ENCODE measurements at places on chromosomes 11 and 22.

- no peak for DNase-seq
These were observed 788 bp upstream of the RASL10A start for GRCh38 chr22:29316141-29316828.

DNA sequence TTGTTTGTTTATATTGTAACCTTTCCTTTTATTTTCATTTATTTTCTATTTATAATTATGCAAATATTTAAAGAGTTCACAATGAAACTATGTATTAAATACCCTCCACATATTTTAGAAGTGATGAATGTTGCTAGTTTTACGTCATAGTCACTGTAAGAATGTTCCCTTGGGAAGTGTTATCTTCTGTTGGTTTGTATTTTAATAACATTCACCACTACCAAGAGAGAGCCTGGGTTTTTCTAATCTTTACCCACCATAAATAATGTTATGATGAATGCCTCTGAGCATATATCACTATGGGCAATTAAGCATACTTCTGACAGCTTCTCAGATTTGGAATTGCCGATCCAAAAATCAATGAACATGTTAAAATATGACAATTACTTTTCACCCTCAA, 80.7 kb downstream of the GGT1 start:
- no peak for DNase-seq

DNA sequence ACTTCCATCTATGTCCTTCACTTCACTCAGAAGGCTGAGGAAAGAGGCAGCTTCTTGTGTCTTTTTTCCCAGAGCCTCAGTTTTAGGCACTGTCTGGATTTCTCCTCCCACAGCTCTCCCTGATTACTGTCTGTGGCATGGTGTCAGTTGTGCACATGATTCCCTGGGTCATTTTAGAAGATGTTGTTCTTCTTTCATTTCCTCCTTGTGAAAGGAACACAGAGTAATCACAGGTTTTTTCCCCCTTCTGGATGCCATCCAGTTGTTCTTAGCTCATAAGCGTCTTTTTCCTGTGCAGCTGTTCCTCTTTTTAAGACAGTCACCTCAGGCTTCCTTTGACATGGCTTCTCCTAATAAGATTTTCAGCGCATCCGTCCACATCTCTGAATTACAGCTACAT, 212.2 kb downstream of the FAM181B start:
- DNase-seq, result no peak

GRCh38 chr11:112514011-112514740, 253.5 kb upstream of the PLET1 start:
- DNase-seq, result no peak

GRCh38 chr11:61773356-61773755, 19.0 kb downstream of the TMEM258 start:
- DNase-seq, result no peak

- DNase-seq, result no peak
These were observed 51.9 kb upstream of the WT1 start for GRCh38 chr11:32487270-32487669.

DNA sequence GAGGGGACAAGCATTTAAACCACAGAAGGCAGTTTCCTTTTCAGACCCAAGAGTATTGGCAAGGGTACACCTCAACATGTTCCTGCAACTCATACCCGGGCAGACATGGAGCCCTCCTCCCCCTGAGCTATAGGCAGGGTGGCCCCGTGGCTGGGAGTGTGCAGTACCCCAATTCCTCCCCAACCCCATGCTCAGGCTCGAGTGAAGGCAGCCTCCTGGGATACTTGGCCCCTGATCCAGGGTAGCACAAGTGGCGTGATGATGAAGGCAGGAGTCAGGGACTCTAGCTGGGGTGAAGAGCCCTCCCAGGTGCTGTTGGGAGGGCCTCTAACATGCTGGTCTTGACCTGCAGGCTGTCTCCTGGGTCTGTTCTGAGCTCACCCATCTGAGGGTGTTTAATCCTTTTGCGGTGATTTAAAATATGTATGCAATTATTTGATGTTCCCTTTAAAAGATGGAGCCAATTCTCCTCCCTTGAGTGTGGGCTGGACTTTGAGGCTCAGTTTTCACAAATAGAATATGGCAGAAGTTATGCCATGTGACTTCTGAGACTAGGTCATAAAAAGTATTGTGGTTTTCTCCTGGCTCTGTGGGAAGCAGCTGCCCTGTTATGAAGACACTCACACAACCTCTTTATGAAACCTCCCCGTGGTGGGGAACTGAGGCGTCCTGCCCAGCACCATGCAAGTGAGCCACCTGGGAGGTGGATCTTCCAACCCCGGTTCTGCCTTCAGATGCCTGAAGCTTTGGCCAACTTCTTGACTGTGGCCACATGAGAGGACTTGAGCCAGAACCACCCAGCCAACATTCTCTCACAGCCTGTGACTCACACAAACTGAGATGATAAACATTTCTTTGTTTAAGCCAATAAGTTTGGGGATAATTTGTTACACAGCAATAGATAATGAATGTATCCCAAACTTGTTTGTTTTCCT, 54.7 kb upstream of the NECTIN1 start:
- DNase-seq, result no peak

GRCh38 chr11:96124155-96124554, 200.2 kb upstream of the MTMR2 start:
- DNase-seq, result no peak

DNA sequence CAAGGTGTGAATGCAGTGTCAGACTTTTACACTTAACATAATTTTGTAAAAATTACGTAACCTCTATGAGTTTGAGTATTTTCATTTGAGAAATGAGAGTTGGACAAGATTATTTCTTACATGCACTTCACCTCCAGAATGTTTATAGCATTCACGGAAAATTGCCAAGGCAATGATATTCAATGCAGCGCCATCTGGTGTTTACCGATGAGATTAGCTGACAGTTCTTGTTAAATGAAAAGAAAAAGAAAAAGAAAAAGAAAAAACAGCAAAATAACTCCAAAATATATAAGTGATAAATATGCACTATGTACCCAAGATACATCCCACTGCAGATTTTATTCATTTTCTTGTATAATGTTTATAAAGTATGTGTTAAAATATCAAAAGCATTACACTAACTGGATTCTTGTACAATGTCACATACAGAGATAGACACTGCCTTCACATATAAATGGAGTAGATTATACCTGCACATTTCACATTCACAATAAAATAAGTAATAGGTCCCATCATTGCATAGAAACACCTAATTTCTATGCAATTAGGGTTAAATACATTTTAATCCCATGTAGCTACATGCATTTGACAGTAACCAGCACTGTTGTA, 976.3 kb upstream of the FAT3 start:
- no peak for DNase-seq
